ENCODE measurements at places on chromosomes 1 and 21. TPM values are rescaled to one million over a fixed set of nuclear protein-coding genes. Genes with fewer than 3 reads are reported as not detected.

SLAMF7 gene
- total RNA-seq, result 4.7 TPM

ARHGAP30 gene
- total RNA-seq, result not detected

GPR37L1 gene
- not detected for total RNA-seq

- DNase-seq, result no peak
Measured at GRCh38 chr1:201903135-201903534, 14.4 kb downstream of the SHISA4 start.

GRCh38 chr1:5493851-5494311, 498.3 kb downstream of the NPHP4 start:
- no peak for DNase-seq

DNA sequence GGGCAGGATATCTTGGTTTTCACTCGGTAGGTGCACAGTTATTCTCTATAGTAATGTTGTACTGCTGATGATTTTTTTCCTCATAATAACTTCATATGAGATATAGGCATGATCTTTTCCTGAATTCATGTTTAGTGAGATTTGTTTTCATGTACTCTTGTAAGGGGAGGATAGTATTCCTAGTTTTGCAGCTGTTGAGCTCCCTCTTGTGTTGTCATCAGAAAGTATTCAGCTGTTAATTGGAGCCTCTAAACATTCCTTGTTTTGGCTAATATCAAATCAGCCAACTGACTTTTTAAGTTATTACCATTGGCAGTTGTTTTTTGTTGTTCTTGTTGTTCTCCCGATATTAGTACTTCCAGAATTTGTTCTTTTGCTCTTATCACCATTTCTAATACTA, 24.4 kb downstream of the OR10R2 start:
- no peak for DNase-seq

DNA sequence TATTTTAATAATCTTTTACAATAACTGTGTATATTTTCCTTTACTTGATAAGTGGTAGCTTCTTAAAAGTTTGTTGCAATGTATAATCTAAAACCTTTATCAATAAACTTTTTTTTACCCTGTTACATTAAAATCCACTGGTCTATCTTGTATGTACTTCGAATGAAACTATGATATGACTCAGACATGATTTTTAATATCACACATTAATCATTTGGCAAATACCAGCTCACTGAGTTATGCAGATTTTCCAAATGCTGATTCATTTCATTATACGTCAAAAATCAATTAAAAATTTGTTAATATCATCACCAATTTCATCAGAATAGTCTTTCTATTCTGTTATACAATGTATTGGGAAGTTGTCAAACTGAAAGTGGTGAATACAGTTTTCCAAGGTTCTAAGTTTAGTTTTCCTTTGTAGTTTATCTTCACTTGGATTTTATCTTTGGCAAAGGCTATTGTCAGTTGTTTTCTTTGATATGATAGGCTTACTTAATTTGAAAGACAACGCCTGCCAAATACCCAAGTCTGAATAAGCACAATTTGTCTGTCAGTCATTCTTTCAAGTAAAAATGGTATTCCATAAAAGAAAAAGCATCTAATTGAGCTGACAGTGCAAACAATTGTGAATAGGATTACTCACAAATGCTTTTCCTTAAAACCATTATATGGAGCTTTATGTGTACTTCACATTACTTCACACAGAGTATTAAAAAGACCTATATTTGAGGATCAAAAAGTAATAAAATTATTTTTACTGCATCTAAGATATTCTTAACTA, 127.0 kb downstream of the NME7 start:
- DNase-seq, result peak; percentile 38

DNA sequence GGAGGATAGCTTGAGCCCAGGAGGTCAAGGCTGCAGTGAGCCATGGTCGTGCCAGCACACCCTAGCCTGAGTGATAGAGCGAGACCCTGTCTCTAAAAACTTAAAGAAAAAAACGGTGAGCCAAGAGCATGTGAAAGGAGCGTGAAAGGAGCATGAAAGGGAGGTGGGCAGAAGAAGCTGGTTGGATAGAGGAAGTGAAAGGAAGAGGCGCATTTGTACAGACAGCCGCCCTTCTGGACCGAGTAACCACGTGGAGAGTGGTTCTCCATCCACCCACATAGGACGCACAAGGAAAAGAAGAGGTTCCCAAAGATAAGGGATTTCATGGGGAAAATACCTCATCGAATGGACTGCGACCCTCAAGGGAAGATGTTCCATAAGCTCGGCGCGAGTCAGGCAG, 60.4 kb upstream of the IFNAR2 start:
- no peak for DNase-seq

DNA sequence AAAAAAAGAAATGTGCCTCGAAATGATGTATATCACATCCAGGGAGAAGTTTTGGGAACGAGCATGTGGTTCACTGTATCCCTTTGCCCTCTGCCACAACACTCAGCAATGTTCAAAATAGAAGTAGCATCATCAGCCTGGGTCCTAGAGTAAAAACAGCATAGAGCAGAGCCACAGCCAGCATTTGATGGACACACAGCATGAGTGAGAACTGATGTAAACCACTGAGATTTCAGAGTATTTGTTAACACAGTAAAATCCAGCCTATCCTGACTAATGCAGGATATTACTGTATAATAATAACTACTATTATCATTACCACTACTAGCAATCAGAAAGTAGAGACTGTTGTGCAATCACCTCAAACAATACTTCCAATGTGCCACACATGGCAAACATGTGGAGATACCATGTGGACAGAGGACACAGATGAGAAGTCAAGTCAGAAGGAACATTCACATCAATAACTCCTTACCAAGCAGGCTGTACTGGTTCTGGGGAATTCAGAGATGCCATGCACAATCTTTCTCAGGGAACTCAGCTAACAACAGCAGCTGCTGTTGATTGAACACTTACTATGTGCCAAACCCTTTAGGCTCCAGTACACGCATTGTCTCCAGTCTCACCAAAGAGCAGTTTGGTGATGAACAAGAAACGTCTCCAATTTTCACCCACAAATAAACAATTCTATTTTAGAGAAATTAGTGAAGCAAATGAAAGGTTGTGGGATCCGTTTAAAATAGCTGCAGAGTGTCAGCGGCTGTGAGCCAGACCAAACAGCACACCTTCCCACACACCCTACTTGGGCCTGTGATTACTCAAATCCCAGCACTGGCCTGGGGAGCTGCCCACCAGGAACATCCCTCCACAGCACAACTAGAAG, 16.6 kb upstream of the GFI1 start:
- DNase-seq, result no peak

GRCh38 chr1:85707267-85707989, 805 bp downstream of the ZNHIT6 start:
- no peak for DNase-seq

GRCh38 chr1:66022904-66023620, 230.4 kb downstream of the PDE4B start:
- no peak for DNase-seq

DNA sequence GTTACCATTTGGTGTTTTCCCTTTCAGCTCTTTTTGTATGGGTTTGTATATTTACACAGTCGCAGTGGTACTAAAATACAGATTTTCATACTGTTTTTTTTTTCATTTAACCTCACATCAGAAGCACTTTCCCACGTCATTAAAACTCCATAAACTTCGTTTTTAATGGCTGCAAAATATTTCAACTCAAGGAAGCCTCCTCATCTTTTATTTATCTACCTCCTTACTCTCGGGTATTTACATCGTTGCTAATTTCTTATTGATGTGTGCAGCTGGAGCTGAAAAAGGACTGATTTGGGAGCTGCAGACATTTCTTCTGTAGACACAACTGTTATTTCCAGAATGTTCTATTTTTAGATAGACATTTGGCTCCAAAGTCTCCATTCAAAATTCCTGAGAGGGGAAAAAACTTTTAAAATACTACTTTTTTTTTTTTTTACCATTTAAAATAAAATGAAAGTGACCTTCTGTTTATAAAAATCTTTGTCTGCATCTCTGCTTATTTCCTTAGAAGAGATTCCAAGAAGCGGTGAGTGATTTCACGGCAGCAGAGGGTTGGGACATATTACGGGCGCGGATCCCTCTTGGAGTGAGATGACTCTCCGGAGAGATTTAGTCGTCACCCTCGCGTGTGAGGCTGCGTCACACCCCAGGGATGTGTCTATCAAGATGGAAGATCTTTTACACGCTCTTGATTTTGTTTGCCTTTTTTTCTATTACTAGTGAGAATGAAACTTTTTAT, 10.1 kb downstream of the RUNX3 start:
- no peak for DNase-seq

- no peak for DNase-seq
Measured at GRCh38 chr1:234842726-234843641, 233.0 kb upstream of the IRF2BP2 start.

GRCh38 chr1:232900818-232901217, 49.6 kb upstream of the NTPCR start:
- DNase-seq, result no peak

DNA sequence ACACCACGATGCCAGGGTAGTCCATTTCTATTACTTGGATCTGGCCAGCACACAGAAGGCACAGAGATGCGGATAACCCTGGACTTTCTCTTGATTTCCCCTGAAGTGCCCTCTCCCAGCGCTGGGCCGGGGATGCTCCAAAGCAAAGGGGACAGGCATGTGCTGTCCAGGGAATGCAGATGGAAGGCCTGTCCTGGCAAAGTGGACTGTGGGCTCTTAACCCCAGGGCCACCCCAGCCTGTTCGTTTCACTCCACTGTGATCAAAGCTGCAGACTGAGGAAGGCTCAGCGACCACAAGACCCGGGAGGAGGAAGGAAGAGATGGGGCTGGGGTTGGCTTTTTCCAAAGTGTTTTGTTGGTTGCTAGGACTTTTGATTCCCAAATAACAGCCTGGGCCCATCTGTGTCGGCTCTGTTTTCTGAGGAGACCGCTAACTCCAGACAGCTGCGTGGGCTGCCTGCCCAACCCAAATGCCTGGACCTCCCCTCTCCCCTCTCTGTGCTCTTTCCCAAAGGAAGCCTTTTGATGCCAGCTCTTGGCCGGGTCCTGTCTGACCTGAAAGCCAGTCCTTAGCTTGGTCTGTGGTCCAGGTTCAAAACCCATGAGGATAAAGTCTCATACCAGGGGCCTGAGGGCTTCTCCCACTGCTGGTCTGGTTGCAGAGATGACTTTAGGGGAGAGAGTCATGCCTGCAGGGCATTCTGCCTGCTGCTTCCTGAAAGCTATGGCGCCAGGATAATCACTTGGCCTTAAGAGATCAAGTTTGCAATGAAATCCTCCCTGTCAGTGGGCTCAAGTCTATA, 119.6 kb upstream of the CD34 start:
- no peak for DNase-seq

- no peak for DNase-seq
Measured at GRCh38 chr1:19700079-19700777, 35.6 kb downstream of the HTR6 start.

- no peak for DNase-seq
Measured at GRCh38 chr1:44229435-44230167, 16.3 kb downstream of the DMAP1 start.

- no peak for DNase-seq
Measured at GRCh38 chr1:212495766-212496494, 63.2 kb downstream of the NENF start.

GRCh38 chr1:110420874-110421793, 13.6 kb upstream of the LAMTOR5 start:
- DNase-seq, result peak; percentile 33

- no peak for DNase-seq
Measured at GRCh38 chr1:177809819-177810218, 160.0 kb downstream of the SEC16B start.

DNA sequence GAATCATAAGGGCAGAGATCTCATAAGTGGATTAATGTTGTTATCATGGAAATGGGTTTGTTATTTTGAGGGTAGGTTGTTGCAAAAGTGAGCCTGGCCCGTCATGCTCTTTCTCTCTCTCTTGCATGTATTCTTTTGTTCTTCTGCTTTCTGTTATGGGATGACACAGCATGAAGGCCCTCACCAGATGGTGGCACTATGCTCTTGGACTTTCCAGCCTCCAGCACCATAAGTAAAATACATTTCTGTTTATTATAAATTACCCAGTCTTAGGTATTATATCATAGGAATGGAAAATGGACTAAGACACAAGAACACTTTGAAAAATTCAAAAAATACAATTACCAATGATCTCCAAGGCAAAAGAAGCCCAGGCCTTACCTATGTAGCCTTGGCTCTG, 676.1 kb downstream of the PTPRU start:
- peak; percentile 10 for DNase-seq

DNA sequence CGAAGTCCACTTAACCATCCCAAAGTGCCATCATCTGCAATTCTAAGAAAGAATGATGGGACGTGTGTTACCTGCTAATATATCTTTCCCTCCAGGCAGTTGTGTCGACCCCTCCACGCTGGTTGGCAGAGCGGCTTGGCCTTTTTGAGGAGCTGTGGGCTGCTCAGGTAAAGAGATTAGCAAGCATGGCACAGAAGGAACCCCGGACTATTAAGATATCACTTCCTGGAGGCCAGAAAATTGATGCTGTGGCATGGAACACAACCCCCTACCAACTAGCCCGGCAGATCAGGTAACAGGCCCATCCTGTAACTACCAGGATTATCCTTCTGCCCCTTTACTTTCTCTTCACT, 520 bp downstream of the TARS2 start:
- no peak for DNase-seq

GRCh38 chr1:155218854-155219591, 10.5 kb downstream of the MTX1 start:
- DNase-seq, result peak; percentile 37

DNA sequence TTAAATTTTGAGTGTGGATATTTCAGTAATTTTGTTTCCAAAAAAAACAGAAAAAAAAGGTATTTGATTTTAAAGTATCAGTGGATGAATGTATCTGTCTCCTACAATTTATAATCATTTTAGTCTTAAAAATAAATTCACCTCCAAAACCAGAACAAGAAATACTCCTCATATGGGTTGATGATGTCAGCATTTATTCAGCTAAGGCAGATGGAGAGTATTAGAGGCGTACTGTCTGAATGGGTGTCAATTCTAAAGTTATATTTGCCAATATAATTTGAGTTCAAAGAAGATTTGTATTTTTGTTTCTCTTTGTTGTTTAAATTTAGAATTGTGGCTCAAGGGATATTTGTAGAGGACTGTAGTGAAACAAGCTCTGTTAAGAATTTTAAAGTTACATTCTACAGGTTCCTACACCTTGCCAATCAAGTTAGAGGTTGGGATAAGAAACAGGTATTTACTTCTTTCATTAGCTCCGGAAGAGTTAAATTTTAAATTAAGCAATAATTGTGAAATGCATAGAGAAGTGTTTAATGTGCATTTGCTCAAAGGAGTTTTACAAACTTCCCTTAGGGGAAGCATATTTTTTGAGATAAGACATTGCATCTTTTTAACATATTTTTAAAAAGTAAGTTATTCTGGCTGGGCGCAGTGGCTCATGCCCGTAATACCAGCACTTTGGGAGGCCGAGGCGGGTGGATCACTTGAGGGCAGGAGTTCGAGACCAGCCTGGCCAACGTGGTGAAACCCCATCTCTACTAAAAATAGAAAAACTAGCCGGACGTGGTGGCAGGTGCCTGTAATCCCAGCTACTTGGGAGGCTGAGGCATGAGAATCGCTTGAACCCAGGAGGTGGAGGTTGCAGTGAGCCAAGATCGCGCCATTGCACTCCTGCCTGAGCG, 1.2 kb downstream of the PLA2G4A start:
- no peak for DNase-seq

DNA sequence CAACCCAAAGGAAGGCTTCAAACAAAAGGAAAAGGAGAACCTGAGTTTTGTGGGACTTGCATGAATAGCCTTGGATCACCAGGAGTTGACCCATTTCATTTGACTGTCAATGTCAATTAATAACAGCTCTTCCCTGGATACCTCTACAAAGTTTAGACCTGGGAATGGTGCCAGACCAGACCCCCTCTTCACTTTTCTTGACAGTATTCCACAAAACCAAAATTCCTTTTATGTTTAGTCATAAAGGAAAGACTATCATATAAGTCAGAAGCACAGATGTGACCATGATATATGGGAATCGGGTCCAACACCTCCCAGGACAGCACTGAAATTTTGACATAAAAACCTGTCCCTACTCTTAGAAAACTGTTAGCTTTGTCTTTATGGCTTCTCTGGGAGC, 191.8 kb downstream of the LYPLAL1 start:
- DNase-seq, result no peak

All from foreskin keratinocyte (primary cell).